Kasumi-1 (cell line): ENCODE measurements at places on chromosomes 16 and 17.

- DNase-seq = no peak
Observed at GRCh38 chr17:8837563-8838075, 29.9 kb downstream of the PIK3R6 start.

- no peak for DNase-seq
Observed at GRCh38 chr16:64184156-64184555, 937.7 kb downstream of the CDH11 start.

DNA sequence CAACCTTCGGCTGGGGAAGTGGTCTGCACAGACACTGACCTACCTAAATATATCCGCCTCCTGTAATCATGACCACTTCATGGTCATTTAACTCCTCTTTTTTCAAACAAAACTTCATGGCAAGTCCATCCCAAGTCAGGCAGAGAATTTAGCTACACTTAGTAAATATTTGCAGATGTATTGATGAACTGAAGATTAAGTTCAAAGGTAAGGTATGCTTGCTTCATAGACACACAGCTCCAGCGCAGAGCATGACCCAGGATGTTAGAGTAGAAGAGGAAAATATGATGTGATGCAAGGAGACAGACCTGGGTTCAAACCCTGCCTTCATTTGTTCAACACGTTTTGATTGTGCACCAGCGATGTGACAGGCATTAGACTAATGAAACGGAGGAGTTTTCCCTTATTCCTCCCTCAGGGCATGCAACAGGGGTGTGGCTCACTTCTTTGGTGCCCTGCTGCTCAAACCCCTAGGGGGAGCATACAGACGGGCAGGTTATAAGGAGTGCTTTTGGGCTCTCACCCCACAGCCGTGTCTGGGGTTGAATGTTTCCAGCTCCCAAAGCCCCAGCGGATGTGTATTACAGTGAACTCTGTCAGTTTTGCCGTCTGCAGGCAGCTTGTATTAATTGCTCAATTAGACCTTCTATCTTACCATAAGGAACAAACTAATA lies 23.9 kb upstream of the CLEC3A start:
- DNase-seq = no peak

DNA sequence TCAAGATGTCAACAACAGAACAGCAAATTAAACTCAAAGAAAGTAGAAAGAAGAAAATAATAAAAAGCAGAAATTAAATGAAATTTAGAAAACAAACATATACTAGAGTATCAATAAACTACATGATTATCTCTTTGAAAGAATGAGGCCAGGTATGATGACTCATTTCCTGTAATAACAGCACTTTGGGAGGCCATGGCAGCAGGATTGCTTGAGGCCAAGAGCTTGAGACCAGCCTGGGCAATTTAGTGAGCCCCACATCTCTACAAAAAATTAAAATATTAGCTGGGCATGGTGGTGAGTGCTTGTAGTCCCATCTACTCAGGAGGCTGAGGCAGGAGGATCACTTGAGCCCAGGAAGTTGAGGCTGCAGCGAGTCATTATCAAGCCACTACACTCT lies 232.5 kb downstream of the RAB11FIP4 start:
- DNase-seq = no peak

DNA sequence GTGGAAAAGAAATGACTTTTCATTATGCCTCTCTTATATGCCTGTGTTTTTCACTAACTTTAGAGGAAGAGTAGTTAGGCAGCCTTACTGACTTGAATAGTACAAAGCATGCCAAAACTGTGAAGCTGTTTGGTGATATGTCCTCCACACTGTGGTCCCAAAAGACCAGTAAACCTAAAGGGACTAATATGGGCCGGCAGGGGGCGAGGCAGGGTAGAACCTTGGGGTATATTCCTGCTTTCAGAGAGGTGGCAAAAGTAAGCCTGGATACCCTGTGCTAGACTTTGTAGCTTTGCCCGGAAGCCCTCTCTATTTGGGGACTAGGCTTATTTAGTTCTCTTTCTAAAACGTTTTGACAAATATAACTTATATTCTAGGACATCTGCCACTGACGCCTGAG lies 36.5 kb upstream of the VWA3A start:
- no peak for DNase-seq

DNA sequence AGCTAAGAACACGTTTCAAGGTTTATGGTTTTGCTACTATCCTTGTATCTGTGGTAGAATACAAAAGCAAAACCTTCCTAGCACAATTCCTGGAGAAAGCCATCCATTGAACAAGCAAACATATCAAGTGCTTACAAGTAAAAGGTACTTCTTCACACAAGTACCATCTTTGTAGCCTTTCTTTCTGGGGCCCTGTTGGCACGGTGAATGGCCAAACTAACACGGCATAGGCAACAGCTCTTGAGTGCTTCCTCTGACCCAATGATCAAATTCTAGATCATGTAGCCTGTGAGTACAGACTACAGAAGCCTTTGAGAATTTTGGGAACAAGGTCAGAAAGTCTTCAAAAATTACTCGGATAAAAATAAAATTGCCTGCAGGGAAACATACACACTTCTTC lies 57.9 kb downstream of the ANKFY1 start:
- no peak for DNase-seq

GRCh38 chr17:5209396-5209795 lies 17.7 kb upstream of the ZNF594 start:
- no peak for DNase-seq

GRCh38 chr16:1094601-1095449 lies 1.2 kb downstream of the C1QTNF8 start:
- no peak for DNase-seq

- DNase-seq = peak; percentile 81
Observed at GRCh38 chr17:40329839-40330794, 21.1 kb downstream of the RARA start.

DNA sequence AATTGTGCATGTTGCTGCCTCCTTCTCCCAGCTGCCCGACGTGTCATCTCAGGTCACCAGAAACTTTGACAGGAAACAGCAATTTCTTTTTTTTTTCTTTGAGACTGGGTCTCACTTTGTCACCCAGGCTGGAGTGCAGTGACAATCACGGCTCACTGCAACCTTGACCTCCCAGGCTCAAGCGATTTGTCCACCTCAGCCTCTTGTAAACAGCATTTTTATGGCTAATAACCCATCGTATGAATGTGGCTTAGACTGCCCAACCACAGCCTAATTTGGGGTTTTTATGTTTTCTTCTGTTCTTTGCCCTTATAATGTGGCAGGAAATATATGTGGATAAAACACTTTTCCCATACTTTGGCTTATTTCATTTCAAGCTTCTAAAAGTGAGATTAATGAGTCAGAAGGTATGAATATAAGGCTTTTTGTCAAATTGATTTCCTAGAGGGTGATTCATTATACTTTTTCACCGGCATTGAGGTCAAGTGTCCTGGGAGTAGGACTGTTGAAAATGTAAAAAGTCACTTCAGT lies 31.0 kb upstream of the SLC5A10 start:
- DNase-seq = no peak

DNA sequence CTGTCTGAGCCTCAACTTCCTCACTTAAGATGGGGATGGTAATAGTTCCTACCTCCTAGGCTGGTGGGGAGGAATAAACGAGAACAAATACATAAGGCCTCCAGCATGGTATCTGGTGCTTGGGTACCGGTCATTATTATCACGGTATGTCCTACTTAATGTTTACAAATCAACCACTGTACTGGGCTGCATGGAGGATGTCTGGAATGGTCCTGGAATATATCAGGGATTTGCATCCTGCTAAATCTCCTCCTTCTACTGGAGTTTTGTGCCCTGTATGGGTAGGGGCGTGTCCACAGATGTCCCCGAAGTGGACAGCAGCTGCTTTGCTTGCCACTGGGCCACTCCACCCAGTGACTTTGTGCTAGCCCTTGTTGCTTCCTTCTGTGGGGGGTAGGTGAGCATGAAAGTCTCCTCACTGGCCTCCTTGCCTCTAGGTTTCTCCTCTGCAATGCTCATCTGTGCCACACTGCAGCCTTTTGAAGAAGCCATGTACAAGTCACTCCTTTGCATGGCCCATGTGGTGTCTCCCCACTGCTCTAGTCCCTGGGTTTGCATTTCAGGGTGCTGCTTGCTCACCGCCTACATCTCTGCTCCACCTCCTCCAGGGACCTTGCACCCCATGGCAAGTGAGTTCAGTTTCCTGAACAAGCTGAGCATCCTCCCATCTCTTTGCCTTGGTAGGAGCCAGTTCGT lies 2.2 kb upstream of the CMIP start:
- no peak for DNase-seq

- no peak for DNase-seq
Observed at GRCh38 chr17:27535178-27535928, 79.1 kb downstream of the KSR1 start.

GRCh38 chr16:54000361-54000760 lies 286.2 kb downstream of the IRX3 start:
- DNase-seq = no peak

DNA sequence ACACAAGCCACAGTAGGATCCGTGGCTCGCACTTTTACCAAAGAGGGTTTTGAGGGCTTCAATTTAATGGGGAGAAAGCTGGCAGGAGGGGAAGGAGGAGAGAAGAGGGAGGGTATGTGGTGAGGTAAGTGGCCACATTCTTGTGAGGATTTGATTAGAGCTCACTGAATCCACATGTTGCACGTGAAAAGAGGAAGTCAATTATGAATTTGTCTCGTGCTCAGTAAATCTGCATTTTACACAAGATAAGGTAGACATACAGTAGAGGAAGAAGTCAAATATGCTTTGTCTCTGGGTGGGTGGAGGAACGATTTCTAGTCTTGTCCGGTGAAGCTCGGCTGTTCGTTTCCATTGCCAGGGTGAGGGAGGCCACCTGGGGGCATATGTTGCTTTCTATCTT lies 862 bp downstream of the ZNF232 start:
- DNase-seq = peak; percentile 1

DNA sequence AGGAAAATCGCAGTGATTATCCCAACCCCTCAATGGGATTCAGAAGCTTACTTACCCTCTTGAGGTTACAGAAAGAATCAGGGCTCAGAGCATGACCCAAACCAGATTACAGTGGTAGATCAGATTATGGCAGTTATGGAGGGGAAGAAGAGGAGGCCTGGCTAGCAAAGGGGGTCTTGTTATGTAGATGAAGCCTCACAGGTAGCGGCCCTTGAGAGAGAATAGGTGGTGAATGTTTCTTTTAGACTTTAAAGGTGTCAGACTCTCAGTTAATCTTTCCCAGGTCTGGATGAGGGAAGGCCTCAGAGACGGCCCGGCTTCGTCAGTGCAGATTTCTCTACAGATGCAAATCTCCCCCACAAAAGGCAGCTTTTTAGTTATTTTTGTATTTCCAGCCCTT lies 15.6 kb downstream of the RNF112 start:
- no peak for DNase-seq

- no peak for DNase-seq
Observed at GRCh38 chr16:61382435-61382834, 653.8 kb downstream of the CDH8 start.

DNA sequence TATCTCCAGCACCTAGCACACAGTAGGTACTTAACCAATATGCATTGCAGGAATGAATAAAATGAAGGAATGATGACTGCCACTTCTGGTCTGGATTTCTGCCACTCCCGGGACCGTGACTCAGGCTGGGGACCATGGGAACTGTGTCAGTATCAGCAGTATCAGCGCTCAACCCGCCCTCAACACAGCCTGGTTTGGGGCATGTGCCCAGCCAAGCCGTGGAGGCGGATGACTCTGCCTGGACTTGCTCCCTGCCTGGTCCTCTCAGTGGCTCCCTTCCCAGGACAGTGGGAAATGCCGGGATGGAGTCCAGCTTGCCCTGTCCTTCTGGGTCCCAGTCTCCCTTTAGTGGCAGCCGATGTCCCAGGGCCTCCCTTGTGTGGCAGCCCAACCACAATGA lies 55.1 kb downstream of the SRCIN1 start:
- no peak for DNase-seq

DNA sequence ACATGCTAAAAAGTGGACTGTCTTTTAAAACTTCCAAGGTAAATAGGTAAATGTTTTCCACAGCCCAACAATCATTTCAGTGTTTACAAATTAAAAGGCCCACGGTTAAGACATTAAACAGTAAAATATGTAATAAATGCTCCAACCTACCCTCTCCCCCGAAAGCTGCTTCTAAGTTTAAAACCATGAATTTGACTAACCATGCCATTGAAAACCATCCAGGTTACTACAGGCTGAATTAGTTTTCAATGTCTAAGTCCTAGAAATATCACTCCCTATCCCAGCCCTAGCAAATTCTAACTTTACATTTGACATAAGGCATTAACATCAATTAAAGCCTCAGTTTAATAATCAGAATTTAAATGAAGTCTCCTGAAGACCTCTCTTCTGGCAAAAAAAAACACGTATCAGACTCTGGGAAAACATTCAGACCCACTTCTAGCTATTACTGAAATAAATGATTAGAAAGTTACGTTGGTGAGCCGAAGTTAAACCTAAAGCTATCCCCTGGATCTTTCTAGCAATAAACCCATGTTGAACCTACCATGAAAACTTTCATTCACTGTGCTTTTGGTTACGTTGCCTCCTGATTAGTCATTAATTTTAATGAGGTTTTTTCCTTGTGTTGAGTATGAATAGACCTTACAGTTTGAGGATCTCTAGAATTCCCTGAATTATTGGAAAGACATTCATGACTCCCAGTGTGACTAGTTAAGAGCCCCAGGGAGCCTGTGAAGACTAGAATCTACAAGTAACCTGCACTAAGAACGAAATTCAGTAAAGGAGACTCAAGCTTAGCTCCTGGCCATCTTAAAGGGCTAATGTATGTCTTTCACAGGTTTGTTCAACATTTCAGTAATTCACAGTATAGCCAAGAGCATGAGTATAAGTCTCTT lies 1.7 kb upstream of the POLG2 start:
- DNase-seq = no peak

DNA sequence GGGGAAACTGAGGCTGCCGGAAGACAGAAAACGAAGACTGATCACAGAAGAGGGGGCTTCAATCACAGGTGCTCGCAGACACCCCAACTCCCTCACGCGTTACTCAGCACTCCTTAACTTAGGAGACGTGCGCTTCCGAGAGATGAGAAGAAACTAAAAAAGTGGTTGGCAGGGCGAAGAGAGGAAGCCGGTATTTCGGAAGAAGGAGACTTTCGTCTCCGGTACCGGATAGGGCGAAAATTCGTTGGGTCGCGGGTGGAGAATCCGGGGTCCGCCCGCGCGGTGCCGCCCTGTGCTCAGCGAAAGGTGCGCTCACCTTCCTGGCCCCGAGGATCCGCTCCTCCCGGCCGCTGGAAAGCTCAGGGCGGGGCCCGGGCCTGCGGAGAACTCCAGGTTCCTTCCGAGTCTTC lies 917 bp upstream of the TBX2 start:
- no peak for DNase-seq

GRCh38 chr16:56916571-56917403 lies 15.2 kb upstream of the HERPUD1 start:
- no peak for DNase-seq
